ENCODE measurements at places on chromosomes 13 and 19.

DNA sequence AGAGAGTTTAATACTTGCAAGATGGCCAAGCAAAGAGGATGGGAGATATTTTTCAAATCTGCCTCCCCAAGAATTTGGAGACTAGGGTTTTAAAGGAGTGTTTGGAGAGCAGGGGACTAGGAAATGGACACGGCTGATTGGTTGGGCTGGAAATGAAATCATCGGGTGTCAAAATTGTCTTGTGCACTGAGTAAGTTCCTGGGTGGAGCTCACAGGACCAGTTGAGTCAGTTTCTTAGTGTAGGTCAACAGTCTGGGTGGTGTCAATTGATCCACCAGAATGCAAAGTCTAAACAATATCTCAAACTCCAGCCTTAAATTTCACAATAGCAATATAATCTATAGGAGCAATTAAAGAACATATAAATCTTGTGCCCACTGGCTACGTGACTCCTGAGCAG is 23.0 kb upstream of the CEACAM4 start:
- DNase-seq, result no peak

DNA sequence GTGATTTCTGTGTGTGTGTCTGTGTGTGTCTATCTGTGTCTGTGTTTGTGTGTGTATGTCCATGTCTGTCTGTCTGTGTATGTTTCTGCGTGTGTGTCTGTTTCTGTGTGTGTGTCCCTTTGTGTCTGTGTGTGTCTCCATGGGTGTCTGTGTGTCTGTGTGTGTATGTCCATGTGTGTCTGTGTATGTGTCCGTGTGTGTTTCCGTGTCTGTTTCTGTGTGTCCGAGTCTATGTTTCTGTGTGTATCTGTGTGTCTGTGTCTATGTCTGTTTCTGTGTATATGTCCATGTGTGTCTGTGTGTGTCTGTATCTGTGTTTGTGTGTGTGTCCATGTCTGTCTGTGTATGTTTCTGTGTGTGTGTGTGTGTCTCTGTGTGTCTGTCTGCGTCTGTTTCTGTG is 276.3 kb upstream of the SOX1 start:
- no peak for DNase-seq

DNA sequence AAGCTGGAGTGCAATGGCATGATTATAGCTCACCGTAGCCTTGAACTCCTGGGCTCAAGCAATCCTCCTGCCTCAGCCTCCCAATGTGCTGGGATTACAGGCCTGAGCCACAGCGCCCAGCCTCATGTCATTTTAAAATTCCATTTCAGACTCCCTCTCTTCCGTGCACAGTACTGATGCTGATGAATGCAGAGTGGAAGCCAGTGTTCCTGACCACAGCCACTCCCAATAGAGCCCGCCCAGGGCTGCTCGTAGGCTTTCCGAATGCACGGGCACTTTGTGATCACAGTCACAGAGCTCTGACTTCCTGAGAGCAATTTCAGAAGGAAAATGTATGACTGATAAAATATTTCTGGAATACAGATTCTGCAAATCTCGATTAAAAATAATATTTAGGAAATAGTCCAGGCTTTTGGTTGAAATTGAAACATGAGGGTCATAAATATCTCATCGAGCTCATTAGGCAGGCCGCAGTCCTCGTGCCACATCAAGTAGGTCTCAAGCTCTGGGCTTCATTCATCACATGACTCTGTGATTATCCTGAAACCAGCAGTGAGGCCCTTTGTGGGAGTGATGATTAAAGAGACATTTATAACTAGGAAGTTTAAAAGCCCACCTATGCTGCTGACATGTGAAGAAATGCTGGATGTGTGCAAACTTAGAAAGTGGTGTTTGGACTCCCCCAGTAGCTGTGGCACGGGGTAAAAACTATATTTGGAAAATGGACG is 38.9 kb upstream of the AMER2 start:
- DNase-seq, result no peak

- no peak for DNase-seq
Measured at GRCh38 chr13:113063091-113063491, 42.5 kb upstream of the F7 start.

- DNase-seq, result no peak
Measured at GRCh38 chr13:53821632-53822031, 793.0 kb downstream of the OLFM4 start.
